NCI-H146 (cell line): ENCODE measurements at places on chromosomes 4 and X.

- DNase-seq: no peak
Measured at GRCh38 chrX:13401724-13402123, 81.9 kb upstream of the ATXN3L start.

DNA sequence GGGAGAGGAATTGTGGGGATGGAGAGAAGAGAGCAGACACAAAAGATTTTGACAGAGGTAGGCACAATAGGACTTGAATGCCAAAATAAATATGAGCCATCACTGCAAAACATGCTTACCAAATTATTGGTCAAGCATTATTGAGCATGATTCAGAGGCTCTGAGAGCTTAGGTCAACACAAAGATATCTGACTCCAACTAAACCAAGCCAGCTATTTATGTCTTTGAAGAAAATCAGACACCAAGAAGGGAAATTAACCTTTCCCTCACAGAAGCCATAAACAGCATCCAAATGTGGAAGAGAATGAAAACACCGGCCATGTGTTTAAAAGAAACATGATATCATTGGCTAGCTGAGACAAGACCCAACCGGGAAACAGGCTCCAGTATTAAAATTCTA lies 323.2 kb downstream of the RAB28 start:
- DNase-seq: no peak

DNA sequence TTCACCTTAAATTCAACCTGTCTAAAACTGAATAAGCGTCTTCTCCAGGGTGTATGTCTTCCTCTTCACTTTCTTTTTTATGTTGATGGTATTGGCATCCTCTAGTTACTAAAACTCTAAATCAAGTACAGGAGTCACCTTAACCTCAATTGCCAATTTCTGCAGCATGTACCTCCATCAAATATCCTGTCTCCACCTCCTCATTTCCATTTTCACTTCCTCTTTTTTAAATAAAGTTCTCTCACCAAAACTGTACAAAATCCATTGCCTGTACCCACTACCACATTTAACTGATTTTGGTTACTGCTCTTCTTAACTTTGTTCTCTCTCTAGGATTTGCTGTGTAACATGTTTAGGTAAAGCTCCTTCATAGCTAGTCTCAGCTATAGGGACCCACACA lies 9.2 kb upstream of the NPFFR2 start:
- DNase-seq: no peak

GRCh38 chrX:110180928-110181310 lies 137.0 kb downstream of the AMMECR1 start:
- no peak for DNase-seq

- no peak for DNase-seq
Measured at GRCh38 chr4:154984148-154984547, 203.1 kb downstream of the RBM46 start.

DNA sequence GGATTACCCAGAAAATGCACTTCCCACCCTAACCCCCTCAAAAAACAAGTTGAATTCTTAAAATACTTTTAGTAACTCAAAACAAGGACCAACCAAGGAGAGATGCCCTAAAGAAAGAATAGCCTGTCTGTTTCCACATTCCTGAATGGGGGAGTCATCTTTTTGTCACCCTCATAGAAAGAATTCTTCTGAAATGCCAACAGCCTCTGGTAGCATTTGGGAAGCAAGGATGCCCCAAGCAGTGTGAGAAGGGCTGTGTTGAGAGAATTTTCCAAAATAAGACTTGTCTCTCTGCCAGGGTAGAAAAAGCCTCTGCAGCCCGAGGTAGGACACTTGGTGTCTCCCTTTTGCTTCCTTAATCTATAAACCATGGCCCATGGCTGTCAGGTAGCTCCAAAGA lies 173.1 kb upstream of the VCX3A start:
- DNase-seq: no peak

GRCh38 chr4:151147000-151147399 lies 47.6 kb downstream of the RPS3A start:
- no peak for DNase-seq

GRCh38 chrX:150298841-150299551 lies 64.1 kb upstream of the MAMLD1 start:
- DNase-seq: no peak

GRCh38 chr4:24262616-24263015 lies 321.7 kb downstream of the DHX15 start:
- DNase-seq: no peak

- no peak for DNase-seq
Measured at GRCh38 chrX:16208601-16209000, 41.3 kb downstream of the MAGEB17 start.

GRCh38 chr4:84324303-84325245 lies 174.5 kb downstream of the NKX6-1 start:
- DNase-seq: no peak

DNA sequence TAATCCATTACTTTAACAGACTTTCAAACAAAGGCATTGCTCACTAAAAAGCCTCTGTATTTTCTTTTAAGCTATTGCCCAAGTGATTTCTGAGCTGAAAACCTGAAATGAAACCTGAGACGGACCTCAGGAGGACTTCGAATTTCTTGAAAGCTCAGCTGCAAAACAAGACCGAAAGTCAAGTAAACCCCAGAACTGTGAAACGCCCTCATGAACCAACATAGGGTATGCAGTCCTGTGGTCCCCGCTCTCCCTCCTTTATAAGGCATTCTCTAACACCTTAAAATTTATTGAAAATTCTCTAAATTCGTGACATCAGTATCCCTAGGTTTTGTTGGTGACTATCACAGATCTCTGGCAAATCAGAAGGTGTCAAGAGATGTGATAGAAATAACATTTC lies 91.8 kb downstream of the SHISA3 start:
- no peak for DNase-seq

GRCh38 chr4:25977397-25978170 lies 63.6 kb downstream of the SMIM20 start:
- DNase-seq: peak; percentile 57

GRCh38 chr4:79982601-79983322 lies 90.3 kb downstream of the ANTXR2 start:
- no peak for DNase-seq

- no peak for DNase-seq
Measured at GRCh38 chr4:38600575-38600974, 63.4 kb upstream of the KLF3 start.

- DNase-seq: no peak
Measured at GRCh38 chrX:146614663-146615478, 194.7 kb upstream of the CXorf51B start.

DNA sequence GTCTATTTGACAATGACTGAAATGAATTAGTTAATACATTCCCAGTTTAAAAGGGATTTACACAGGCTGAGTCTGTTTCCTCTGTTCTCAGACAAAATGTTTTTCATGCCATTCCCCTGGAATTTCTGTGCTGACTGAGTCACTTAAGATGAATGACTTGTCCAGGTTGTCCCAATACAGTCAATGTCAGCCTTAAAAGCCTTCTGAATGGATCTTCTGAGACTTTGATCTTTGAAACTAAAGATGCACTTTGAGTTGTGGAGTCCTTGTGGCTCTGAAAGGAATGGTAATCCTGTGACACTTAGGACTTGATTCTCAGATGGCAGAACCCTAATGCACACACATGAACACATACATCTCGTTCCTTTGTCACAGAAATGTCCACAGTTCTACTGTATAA lies 622.2 kb upstream of the GRID2 start:
- DNase-seq: no peak

DNA sequence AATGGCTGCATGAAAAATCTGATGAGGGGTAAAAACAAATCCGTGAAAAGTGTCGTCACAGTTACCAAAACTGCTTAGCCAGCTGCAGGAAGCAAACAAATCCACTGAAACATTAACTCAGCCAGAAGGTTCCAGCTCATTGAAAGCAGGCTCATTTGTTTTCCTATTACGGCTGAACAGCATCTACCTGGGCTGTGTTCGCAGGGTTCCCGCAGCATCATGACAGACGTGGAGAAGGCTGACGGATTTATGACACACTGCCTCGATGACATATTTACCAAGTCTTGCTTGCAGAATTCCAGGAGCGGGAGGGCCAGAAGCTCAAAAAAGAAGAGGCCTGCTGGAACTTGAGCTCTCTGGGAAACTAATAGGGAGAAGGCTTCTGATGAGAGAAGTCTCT lies 781.1 kb downstream of the RAB28 start:
- no peak for DNase-seq

DNA sequence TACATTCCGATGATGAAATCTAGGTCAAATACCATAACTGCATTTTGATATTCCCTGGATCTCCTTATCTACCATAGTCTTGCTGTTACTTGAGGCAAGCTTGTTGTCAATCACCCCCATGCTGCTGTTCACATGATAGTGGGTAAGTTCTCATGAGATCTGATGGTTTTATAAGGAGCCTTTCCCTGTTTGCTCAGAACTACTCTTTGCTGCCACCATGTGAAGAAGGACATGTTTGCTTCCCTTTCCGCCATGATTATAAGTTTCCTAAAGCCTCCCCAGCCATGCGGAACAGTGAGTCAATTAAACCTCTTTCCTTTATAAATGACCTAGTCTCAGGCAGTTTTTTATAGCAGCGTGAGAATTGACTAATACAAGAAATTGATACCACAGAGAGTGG lies 432.0 kb downstream of the GLUD2 start:
- DNase-seq: peak; percentile 4

- DNase-seq: no peak
Measured at GRCh38 chr4:5361968-5362367, 310.7 kb downstream of the STK32B start.

GRCh38 chr4:55431710-55432336 lies 36.1 kb downstream of the TMEM165 start:
- DNase-seq: no peak

- DNase-seq: no peak
Measured at GRCh38 chrX:4936315-4936714, 1222.9 kb upstream of the PRKX start.

GRCh38 chr4:168317621-168318020 lies 931 bp downstream of the DDX60 start:
- DNase-seq: no peak

DNA sequence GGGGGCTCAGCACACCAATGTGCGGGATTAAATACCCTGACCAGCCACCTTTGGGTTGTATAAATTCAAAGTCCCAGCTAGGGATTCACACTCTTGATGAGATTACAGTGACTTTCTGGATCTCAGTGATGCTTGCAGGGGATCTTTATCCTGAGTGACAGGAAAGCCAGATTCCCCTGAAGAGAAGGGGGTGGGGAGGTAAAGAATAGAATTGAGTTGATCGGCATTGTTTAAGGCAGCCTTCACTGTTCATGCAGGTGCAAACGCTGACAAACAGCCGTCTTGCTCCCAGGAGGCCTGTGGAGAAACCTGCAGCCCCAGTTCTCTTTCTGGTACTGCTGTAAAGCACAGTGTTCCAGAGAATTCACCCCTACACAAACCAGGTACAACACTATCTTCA lies 19.0 kb downstream of the CXXC4 start:
- peak; percentile 20 for DNase-seq

DNA sequence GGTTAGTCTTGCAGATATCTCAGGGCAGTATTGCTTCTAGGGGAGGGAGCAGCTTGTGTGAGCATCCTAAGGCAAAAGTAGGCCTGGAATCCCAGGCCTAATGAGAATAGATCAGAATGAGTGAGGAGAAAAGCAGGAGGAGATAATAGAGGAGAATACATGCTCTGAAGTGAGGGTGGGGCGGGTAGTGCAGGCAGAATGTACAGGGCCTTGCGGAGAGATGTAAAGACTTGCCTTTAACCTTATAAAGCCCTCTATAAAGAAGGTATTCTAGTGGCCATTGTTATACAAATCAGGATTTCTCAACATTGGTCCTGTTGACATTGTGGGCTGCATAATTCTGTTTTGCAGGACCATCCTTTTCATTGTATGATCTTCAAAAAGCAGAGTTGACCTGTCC lies 855.3 kb downstream of the PCDH7 start:
- DNase-seq: no peak

- no peak for DNase-seq
Measured at GRCh38 chrX:153766098-153766817, 2.2 kb downstream of the PLXNB3 start.

DNA sequence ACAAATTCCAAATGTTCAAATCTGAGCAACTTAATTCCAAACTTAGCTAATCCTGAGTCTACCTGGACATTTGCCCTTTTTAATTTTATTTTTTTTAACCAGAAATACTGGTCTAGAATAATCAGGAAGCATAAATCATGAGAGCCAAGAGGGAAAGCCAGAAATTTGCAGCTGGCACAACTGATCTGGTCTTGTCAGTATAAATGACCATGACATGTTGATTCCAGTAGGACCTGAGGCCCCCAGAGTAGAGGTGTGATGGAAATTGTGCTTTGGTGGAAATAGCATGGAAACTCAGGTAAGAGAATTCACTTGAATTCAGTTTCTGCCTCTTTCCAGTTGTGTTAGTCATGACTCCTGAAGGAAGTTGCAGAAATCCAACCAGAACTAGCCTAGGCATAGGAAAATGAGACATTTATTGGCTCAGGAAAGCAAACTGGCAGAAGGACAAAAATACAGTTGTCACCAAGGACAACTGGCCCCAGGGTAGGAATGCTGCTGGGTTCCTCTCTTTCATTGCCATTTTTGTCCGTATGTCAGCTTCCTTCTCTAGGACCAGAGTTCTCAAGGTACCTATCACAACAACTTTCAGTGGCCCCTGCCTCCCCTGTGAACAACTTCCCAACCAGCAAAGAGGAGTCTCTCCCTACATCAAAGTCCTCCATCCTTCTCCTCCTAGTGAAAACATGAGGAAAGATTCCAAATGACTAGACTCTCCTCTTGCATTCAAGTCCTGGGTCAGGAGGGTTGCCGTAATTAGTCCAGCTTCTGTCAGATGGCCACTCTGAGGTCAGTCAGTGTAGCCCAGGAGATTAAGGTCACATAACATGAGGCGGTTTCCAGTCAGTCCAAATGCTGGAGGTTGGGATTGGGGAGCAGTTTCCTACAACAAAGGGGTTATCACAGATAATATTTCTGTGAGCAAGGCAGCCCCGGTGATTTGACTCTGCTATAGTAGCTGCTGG lies 29.3 kb upstream of the MYOZ2 start:
- DNase-seq: no peak

DNA sequence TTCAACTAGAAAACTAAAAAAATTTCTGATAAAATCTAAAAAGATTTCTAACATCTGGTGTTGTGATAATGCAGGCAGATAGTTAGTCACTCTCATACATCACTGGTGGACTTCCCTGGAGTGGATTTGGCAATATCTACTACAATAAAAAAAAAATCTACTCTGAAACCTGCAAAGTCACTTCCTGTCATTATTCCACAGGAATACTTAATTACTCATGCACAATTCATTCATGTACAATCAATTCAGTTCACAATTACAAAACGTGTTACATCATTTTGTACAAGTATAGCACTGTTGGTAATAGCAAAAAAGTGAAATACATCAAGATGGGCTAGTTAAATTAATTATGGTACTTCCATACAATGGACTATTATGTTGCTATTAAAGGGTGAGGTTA lies 16.5 kb upstream of the RHOH start:
- DNase-seq: peak; percentile 25

- DNase-seq: no peak
Measured at GRCh38 chr4:62135565-62136156, 935.5 kb downstream of the ADGRL3 start.
